KBM-7 (cell line): ENCODE measurements at places on chromosomes 13 and 19.

- DNase-seq = peak; percentile 68
Measured at GRCh38 chr19:18233224-18233825, 7.1 kb upstream of the PDE4C start.

DNA sequence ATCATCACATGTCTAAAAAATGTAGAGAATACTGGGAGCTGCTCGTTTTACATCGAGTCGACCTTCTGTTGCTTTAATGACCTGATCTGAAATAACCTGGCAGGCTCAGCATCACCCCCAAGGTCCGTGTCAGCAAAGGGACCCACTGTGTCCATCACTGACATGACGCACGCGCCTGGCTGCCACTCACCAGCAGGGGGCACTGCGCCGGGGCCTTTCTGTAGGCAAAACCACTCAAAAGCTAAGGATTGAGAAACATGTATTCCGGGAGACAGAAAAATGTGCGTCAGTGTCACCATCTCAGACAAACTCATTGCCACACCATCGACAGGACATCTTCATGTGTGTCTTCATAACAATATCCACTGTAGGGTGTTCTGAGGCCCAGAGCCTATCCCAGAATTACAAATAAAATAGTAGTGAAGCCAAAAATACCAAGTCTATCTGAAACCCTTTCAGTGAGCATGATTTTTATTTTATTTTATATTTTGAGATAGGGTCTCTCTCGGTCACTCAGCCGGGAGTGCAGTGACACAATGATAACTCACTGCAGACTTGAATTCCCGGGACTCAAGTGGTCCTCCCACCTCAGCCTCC is 130.3 kb upstream of the LSM14A start:
- peak; percentile 61 for DNase-seq

DNA sequence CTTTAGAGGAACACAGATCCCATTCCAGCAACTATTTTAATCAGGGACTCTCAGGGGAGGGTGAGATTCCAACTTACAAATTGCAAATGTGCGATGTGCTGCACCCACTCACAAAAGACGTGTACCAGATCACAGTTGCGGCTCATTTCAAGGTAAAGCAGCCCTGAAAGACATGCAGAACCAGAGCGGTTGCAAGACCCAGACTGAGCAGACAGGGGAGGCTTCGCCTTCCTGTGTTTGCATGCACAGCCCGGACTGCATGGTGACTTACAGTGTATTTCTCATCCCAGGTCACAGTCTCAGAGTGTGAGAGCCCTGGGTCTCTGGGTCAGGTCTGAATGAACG is 84.6 kb downstream of the ATP11A start:
- DNase-seq = no peak

DNA sequence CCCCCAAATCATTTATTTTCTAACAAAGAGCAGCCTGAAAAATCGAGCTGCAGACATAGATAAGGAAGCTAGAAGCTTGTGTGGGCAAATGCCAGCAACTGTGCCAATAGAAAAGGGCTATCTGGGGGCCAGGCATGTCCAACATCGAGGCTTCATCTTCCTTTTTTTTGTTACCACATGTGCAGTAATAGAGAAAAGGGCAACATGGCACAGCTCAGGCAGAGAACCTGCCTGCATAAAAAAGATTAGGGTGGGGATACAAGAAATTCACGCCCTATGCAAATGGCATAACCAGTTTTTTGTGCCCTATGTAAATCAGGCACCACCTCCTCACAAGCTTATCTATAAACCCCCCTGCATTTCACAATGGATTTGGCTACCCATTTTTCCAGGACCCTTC is 60.4 kb upstream of the ABCC4 start:
- no peak for DNase-seq

- no peak for DNase-seq
Measured at GRCh38 chr13:42125046-42125445, 76.6 kb downstream of the DGKH start.

DNA sequence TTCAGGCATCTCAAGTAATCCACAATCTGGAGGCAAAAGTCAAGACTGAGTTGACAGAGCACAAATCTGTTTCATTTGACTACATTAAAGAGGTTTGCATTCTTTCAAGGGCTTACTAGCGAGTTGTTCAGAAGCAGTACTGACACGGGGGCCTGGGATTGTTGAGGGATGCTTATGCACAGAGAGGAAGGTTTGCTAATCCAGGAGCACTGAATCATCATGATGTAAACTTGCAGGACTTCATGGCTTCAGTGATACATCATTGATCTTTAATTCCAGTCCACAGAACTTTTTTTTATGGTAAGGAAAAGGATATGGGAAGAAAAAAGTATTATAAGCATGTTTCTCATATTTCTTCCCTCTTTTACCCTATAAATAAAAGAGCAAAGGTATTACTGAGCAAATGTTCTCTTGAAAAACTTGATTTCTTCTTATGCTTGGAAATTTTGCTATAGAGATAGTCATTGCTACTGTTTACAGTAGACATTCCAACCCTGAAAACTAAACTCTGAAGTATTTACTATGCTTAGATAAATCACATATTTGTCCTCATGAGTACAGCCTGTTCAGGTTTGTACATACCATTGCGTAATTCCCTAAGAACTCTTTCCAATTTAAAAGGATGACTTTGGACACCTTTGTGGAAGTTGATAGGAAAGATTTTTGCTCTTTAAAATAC is 65.8 kb upstream of the KPNA3 start:
- no peak for DNase-seq

DNA sequence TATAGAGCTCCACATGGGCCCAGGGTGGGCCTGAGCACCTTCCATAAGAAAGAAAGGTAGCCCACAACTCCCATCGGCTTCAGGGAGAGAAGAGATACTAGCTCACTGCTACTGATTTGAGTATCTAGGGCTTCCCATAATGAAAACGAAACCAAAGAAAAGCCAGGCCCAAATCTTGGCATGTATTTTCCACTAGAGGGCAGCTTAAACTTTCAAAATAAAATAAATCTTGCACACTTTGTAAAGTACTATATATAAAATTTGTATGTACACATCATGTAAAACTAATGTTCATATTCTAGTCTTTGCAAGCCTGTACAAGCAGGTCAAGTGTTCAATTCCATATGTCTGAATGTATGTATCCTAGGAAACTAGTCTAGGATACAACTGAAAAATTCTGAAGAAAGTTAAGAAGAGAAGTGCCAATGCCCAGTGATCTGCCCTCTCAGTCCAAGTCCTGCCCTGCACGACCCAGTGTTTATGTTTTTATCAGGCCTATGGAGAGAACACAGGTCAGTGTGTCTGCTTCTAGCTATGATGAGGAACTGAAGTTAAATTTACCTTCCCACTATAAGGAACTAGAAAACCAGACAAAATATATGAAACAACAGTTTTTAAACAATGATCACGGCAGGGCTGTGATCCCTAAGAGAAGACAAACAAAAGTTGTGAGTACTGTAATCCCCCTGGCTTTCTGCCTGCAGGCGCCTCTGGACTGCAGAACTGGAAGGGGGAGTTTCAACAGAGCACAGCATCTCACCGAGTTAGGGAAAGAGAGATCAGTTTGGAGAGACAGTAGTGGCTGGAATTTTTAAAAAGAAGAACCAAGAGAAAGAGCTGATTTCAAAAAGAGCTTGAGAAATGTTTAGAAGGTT is 475.7 kb downstream of the UQCRFS1 start:
- peak; percentile 64 for DNase-seq

DNA sequence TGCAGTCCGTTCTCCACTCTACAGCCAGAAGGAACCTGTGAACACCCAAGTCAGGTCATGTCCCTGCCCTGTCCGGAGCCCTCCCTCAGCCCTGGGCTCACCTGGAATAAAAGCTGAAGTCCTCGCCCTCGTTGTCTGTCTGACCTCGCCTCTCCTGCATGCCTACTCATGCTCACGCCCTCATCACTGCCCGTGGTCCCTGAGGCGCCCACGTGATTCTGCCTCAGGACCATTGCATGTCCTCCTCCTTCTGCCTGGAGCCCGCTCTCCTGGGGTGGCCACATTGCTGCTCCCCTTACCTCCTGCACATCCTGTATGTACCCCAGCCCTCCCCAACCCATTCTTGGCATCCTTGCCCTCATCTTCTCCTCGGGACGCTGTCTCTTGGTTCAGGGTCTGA is 42.2 kb downstream of the BICRA start:
- no peak for DNase-seq

DNA sequence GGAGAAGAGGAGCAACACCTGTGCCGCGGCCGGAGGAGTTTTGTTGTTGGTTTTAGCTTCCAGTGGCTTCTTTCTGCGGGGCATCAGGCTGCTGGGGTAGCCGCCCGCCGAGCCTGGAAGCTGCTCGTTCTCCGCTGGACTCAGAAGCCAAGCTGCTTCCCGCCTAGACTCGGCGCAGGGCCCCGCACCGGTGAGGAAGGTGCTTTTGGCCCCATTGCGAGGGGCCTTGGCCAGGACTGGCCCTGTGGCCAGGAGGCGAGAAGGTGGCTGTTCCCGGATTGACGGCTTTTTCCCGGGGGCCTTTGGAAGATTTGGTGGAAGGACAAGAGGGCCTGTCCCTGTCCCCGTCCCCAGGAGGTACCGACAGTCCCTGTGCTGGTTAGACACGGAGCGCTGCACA is 28.8 kb downstream of the CERS1 start:
- DNase-seq = no peak

DNA sequence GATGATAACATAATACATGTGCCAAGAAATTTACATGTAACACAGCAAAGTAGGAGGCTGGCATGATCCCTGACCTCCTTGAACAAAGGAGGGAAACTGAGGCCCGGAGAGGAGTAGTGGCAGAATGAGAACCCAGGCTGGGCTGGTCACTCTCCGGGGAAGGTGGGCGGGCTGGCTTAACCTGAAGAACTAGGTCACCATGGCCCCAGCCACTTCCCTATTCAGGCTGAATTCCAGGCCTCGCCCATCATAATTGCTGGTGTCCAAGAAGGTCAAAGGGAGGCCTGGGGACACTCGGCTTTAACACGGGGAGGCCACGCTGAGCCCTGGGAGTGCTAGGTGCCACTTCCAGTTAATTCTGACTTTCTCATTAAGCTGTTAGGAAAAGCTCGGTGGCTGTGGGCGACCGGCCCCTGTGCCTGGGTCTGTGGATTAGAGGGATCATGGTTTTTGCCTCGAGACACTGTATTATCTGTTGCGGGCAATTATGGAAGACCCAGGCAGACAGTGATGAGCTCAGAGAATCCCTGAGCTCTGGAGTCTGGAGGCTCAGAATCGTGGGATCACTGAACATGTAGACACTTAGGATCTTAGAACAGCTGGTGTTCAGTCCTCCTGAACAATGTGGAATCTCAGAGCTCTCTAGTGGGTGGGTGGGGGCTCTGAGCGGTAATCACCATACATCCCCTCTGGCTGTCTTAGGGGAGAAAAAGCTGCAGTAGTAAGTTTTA is 5.0 kb upstream of the TINCR start:
- DNase-seq = no peak

- DNase-seq = peak; percentile 52
Measured at GRCh38 chr13:26589754-26590153, 32.3 kb downstream of the WASF3 start.

- DNase-seq = no peak
Measured at GRCh38 chr19:39112338-39112890, 13.2 kb upstream of the PAK4 start.

DNA sequence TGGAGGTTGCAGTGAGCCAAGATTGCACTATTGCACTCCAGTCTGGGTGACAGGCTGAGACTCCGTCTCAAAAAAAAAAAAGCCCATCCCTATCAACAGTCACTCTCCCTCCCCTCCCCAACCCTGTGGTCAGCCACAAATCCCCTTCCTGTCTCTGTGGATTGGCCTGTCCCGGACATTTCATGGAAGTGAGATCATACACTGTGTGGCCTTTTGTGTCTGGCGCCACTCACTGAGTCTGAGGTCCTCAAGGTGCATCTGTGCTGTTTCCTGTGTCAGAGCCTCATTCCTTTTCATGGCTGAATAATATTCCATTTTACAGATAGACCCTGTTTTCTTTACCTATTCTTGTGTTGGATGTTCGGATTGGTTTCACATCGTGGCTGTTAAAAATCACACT is 149.5 kb downstream of the PTPRS start:
- DNase-seq = peak; percentile 36

- no peak for DNase-seq
Measured at GRCh38 chr19:11404588-11405222, 14.4 kb downstream of the RGL3 start.

- no peak for DNase-seq
Measured at GRCh38 chr13:48678316-48678715, 24.6 kb downstream of the CYSLTR2 start.

GRCh38 chr13:32023698-32024097 is 7.9 kb upstream of the FRY start:
- DNase-seq = no peak

DNA sequence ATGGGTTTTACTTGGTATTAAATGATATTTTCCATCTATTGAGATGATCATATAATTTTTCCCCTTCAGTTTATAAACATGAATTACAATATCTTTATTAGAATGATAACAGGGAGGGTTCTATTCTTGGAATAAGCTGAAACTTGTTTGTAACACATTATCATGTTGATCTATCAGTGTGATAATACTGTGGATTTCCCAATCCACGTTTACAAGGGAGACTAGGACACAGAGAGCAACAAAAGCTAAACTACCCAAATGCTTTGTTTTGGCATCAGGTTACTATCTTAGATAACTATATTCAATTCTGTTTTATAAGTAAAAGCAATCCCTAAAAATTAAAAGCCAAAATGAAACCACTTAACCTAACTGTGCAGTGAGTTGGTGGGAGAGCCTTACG is 92.5 kb downstream of the TUBGCP3 start:
- no peak for DNase-seq

- peak; percentile 100 for DNase-seq
Measured at GRCh38 chr19:54190503-54191010, 551 bp upstream of the TSEN34 start.

GRCh38 chr19:43564800-43565199 is 10.5 kb downstream of the XRCC1 start:
- no peak for DNase-seq

- no peak for DNase-seq
Measured at GRCh38 chr19:41206456-41206855, 12.6 kb upstream of the AXL start.

DNA sequence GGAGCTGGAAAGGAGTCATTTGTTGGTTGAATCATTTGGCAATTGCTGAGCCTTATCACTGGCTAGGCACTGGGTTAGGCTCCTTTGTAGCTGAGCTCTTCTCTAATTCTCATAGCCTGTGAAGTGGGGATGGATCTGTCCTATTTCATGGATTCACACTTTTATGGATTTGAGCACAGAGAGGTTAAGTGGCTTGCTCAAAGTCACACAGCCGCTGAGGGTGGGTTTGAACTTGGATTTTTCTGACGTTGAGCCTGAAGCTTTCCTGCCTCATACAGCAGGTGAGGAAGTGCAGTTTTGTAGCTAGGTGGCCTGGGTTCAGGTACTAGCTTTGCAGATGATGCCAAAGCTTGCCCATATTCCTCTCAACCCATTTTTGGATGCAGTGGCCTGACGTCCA is 19.4 kb downstream of the CYP4F22 start:
- no peak for DNase-seq

GRCh38 chr13:101272886-101273285 is 143.4 kb downstream of the NALCN start:
- DNase-seq = no peak
